ENCODE measurements at places on chromosomes 16 and 17.

DNA sequence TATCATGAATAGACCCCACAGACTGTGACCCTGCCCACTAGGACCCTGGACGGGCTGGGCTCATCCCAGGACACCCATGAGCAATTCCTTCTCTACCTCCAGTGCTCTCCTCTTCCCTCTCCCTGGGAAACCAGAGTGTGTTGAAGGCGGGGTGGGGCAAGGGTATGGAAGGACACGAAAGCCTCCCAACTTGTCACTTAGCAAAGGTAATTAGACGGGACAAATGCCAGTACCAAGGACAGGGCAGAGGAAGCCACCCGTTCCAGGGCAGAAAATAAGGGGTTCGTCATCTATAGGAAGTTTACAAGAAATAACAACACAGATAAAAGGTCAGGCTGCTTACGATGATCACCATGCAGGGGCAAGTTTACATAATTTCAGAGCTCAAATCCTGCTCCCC, 4.9 kb upstream of the EPX start:
- DNase-seq: no peak

DNA sequence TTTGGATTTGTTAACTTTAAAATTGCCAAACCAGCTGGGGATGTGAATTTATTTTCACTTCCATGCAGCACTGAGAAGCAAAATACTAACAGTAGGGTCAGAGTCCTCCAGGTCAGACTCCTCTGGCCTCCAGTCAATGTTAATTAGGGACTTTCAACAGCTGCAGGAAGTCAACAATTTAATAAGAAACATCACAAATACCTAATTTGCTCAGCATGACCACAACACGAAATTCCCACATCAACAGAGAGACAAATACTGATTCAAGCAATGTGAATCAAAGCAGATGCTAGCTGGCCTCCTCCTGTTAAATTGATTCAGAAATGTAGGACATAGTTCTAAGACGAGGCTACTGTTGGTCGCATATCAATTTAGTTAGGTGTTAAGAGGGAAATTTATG, 111.7 kb downstream of the ABCA8 start:
- DNase-seq: no peak

DNA sequence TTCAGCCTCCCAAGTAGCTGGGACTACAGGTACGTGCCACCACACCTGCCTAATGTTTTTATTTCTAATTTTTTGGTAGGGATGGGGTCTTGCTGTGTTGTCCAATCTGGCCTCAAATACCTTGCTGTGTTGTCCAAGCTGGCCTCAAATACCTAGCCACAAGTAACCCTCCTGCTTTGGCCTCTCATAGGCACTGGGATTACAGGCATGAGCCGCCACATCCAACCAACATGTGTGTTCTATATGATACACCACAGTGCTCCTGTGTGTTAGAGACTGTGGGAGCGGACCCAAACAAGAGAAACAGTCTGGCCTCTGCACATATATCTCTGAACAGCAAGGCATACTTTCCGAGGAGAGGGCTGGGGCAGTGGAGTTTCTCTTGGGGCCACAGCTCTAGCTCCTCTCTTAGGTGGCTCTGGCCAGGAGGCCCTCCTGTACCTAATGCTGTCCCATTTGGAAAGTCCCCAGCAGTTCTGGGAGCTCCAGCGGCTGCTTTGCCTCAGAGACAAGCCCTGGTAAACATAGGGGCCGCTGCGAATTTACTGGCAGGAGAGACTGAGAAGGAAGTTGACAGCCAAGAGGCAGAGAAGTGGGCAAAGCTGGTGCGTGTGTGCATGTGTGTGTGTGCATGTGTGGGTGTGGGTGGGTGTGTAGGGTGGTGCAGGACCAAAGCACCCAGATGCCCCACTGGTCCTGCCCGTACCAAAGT, 95.0 kb downstream of the RAB11FIP4 start:
- no peak for DNase-seq

DNA sequence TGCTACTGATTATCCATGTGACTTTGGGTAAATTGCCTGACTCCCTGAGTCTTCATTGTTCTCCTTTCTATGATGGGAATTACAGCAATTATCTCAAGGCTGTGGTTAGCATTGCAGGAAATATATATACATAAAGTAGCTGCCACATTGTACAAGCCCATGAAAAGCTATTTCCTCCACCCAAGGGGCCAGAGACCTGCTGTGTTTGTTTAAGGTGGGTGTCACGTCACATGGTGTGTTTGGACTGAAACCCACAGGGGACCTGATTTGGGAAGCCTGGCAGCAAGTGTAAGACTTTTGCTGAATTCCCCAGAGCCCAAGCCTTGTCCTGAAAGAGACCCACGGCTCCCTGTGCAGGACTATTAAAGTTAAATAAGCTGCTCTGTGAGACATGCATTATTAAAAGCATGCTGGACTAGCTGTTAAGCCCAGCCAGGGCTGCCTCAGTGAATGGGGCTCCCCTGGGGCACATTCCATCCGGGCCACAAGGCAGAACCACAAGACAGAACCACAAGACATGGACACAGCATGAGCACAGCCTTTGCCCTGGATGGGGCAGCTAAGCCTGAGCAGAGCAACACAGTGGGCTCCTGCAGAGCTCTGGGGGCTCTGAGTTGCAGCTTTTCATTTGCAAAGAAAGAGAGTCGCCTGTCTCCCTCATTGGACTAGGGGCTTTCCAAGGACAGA, 148.9 kb downstream of the SPACA3 start:
- DNase-seq: no peak

DNA sequence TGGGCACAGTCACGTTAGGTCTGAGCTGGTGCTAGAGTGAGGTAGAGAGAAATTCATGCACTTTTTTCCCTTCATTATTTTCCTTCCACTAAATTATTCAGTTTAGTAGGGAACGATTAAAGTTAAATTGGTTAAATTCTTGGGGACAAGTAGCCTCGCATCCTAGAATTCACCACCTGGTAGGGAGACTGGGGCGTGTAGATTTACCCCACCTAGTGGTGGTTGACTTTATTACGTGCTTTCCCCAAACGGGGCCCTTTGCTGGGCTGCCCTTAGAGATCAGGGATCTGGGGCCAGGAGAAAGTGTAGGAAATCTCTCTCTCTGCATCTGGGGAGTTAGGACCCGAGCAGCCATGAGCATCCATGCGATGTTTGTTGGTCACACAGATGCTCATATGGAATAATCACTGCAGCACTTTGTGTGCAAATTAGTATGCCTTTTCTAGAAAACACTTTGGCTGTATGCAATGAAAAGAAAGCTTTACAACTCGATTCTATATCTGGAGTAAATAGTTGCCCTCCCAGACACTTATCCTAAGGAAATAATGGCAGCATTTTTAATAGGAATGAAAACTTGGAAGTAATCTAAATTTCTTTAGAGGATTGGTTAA, 107.0 kb downstream of the PLCG2 start:
- no peak for DNase-seq

GRCh38 chr17:34484193-34484733, 95.1 kb upstream of the TMEM132E start:
- no peak for DNase-seq

- DNase-seq: no peak
Measured at GRCh38 chr17:27438348-27438998, 17.8 kb upstream of the KSR1 start.

- no peak for DNase-seq
Measured at GRCh38 chr17:28189667-28190066, 129.3 kb upstream of the TMEM97 start.

GRCh38 chr16:47613251-47613650, 152.1 kb downstream of the PHKB start:
- DNase-seq: no peak

GRCh38 chr17:4940555-4941318, 669 bp downstream of the RNF167 start:
- no peak for DNase-seq

DNA sequence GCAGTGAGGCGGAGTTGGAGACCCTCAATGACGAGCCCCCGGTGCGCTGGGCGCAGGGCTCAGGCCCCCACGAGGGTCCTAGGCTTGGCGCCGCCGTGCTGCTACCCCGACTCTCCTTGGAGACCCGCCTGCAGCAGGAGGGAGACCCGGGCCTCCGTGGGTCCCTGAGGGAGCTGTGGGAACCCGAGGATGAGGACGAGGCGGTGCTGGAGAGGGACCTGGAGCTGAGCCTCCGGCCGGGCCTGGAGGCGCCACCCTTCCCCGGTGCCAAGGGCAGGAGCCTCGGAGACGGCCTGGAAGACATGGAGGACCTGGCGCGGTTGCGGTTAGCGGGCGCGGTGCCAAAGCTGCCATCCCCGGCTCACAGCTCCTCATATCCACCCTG, 2.3 kb downstream of the MYO15B start:
- no peak for DNase-seq

GRCh38 chr17:67082107-67082506, 37.8 kb downstream of the CACNG1 start:
- DNase-seq: no peak

DNA sequence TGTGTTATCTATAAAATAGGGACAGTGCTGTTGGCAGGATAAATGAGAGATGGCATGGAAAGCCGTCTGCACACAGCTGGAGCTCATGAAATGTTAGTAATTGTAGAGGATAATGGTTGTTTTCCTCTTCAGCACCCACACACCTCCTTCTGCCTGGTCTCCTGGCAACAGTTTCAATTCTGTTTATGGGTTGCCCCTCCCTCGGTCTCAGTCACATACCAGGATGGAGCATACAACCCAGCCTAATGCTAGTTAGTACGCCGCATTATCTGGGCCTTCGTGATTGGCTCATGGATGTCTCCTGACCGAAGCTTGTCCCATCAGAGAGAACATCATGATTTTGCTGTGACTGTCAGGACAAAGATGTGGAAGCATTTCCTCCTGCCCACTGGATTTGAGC, 126.2 kb upstream of the WSCD1 start:
- no peak for DNase-seq

DNA sequence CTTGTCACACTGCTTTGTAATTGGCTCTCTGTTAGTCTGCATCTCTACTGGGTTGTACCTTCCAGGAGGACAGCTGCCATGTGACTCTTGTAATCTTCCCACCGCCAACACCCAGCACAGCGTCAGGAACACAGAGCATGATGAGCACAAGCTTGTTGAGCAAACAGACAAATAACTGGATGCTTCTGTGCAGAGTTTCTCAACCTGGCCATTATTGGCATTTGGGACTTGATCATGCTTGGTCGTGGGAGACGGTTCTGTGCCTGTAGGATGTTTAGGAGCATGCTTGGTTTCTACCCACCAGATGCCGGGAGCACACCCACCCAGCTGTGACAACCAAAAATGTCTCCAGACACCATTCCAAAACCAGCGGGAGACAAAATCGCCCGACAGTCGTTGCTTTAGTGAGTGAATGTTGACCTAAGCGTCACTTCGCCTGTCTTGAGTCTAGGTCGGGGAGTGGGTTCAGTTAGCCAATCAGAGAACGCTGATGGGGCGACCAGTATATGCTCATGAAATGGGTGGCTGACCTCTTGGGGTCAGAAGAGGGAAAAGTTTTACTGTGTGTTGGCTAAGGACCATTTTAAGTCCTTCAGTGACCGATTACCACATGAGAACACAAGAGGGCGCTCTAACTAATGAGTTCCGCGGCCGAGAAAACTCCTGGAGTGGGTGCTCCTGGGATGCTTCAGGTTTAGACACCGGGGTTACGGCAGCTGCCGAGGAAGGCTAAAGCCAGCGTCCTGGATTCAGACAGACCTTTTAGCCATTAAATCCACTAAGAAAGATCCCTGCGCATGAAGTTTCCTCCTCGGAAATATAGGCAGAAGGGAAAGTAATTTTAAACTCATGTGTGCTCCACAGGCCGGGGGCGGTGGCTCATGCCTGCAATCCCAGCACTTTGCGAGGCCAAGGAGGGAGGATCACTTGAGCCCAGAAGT, 57.8 kb upstream of the TEX2 start:
- peak; percentile 39 for DNase-seq

- no peak for DNase-seq
Measured at GRCh38 chr16:11063448-11064201, 119.3 kb downstream of the CLEC16A start.

DNA sequence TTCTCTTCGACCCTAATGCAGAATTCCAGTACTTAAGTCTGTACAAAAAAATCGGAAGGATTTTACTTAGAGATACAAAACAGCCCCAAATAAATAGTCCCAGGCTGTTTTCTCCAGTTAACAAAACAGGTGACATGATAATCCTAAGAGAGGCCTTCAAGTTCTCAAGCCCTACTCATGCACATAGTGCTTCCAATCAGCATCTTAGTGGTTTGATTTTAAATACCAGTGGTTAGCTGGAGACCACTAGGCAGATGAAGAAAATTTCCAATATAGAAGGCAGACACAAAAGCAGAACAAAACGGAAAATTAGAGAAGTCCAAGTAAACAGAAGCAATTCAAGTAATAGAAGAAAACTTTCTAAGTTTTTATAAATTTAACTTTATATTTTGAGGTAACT, 5.2 kb upstream of the OR4D2 start:
- no peak for DNase-seq

GRCh38 chr17:50959341-50959740, 93.2 kb upstream of the TOB1 start:
- DNase-seq: no peak

DNA sequence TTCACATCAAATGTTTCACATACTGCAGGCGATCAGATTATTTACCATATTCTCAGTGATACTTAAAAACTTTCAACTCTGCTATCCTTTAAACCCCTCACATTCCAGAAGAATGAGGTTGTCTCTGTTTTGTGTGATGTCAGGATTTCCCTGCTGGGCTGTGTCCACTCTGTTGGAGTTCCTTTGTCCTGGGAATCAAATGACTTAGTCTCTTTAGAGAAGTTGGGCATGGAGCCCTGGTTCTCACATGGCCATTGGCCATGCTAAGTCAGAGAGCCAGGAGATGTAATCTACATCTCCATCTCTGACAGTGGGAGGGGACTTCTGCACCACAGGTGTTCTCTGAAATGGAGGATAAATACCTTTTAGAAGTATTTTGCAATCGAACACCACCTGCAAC, 205.1 kb upstream of the MAF start:
- DNase-seq: no peak

GRCh38 chr16:46889942-46890300, 5.8 kb downstream of the GPT2 start:
- no peak for DNase-seq

DNA sequence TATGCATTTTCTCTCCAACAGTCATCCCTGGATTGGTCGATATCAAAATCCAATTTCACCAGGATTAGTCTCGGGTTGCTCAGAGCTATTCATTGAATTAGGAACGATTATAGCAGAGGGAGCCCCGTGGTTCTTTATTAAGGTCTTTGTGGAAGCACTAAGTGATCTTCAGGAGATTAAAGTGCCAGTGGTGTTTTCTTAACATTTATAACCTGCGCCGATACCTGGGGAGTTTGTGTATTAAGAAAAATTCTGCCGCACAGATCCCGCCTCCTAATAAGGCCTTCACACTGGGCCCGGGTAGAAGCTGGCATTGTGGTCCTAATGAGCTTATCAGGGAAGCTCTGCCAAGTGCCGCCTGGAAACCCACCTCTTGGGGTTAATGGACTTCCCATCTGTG, 238.7 kb downstream of the RBFOX1 start:
- DNase-seq: no peak

GRCh38 chr17:7880076-7880868, 8.3 kb upstream of the CHD3 start:
- DNase-seq: no peak

- no peak for DNase-seq
Measured at GRCh38 chr17:39635614-39636176, 1.2 kb upstream of the STARD3 start.
